ENCODE measurements at places on chromosomes 6 and 20.

- no peak for DNase-seq
Observed at GRCh38 chr6:136754820-136755219, 37.5 kb downstream of the MAP3K5 start.

GRCh38 chr20:48638546-48638945, 189.3 kb downstream of the PREX1 start:
- no peak for DNase-seq

DNA sequence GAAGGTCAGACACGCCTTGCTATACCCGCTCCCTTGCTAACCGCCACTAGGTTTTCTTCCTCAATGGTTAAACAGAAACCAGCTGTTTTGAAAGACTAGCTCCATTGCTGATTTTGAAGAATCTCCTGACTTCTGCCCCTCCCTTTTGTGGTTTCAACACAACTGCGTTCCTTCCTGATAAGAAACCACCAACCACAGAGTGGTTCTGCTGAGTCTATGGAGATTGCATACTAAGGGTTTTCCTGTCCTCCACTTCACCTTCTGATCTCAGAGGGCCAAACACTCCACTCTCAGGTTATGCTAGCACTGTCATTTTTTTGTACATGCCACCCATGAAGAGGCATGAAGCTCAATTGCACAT, 207.9 kb downstream of the MYLK4 start:
- peak; percentile 69 for DNase-seq

DNA sequence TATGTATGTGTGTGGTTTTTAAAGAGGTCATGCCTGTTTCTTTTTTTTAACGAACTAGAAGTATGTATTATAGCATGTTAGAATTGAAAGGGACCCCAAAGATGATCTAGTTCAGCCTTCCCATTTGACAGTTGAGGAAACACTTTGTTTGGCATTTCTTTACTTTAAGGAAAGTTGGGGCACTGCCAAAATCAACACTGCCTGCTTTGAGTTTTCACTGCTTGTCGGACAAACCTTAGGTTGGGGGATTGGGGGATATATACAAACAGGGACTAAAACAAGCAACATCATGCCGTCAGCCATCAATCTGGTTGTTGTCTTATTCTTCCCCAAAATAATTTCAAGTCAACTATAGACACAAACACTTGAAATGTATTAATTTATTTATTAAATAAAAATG, 14.1 kb upstream of the CALHM6 start:
- DNase-seq, result no peak

- DNase-seq, result peak; percentile 44
Observed at GRCh38 chr6:44304282-44305199, 8.6 kb downstream of the AARS2 start.

- no peak for DNase-seq
Observed at GRCh38 chr20:38894091-38894847, 31.9 kb upstream of the FAM83D start.

- no peak for DNase-seq
Observed at GRCh38 chr20:63422653-63423052, 49.8 kb downstream of the KCNQ2 start.

GRCh38 chr6:149094156-149094555, 223.4 kb upstream of the TAB2 start:
- no peak for DNase-seq

DNA sequence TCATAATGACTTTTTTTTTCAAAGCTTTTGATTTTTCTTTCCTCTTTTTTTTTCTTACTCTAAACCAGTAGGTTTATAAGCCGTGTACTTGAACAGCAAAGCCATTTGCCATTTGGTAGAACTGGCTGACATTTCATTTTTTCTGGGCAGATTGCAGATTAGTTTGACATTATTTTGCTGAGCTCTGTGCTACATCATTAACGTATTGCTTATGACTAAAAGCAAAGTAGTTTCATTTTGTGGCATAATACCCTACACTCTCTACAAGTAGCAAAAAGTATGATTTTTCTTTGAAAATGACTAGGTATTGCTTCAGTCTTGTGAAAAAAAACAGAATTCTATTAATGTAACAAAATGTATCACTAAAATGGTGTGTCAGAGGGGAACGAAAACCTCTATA, 141.3 kb downstream of the GRIK2 start:
- DNase-seq, result no peak

GRCh38 chr6:125818225-125818657, 27.5 kb downstream of the NCOA7 start:
- DNase-seq, result no peak

GRCh38 chr6:100469101-100469859, 4.6 kb upstream of the SIM1 start:
- DNase-seq, result no peak

- DNase-seq, result no peak
Observed at GRCh38 chr6:53301801-53302537, 46.8 kb downstream of the ELOVL5 start.

DNA sequence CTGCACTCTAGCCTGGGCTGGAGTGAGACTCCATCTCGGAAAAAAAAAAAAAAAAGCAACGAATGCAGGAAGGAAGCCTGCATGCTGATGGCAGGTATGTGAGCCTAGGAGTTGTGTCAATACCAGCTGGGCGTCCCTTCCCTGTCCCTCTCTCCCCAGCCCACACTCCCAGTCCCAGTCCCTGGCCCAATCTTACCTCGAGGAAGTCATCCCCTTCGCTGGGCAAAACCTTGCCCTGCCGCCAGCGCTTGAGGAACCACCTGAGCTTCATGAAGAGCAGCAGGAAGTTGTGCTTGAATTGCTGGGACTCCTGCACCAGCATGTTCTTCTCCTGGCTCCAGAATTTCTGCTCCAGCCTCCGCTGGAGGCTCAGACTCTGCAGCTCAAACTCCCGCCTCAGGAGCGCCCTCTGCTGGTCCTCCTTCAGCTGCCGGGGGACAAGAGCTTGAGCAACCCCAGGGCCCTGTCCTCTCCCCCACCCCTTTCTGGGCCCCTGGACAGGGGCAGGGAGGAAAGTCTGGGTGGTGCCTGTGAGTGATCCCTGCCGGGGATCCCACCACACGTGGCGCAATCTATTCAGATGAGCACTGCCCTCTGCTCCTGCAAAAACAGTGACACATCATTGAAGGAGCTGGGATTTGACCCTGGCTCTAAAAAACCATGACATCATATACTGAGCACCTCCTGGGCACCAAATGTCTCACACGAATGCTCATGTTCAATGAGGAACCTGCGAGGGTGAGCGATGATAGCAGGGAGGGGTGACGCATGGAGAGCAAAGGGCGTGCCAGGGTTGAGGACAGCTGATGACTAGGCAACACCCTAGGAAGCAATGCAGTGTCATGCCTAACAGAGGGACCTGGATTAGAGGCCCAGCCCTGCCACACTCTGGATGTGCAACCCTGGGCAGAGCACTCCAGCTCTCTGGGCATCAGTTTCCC, 35.0 kb upstream of the DSN1 start:
- DNase-seq, result peak; percentile 66

DNA sequence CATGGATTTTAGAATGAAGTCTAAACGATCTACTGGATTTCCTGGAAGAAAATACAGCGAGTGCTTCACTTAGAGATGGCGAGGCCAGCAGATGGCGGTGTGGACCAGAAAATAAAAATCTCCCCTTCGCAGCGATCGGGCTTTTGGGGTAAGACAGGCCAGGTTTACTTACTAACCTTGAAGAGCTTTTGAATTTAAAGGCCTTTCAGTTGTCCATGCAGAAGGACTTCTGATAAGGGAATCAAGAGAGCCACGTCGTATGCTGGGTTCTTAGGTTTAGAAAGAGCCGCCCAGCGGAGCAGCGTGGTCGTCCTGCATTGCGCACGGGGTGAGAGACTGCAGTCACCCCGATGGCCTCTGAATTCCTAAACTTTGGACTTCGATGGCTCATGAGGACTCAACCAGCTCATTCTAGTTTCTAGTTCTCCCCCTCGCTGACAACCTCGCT, 125.2 kb upstream of the RALGAPA2 start:
- DNase-seq, result peak; percentile 20

DNA sequence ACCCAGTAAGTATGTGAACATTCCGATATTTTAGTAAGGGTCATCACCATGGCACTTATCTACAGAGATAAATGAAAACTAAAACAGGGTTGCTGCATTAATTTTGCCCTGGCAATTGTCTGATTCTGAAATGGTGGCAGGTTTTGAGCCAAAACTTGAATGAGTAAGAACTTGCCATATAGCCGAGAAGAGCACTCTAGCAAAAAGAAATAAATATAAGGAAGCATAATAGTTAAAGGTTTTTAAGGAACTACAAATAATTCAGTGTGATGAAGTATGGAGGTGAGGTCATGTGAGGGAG, 68.5 kb upstream of the BTN3A2 start:
- DNase-seq, result no peak

- DNase-seq, result no peak
Observed at GRCh38 chr20:50745634-50746137, 14.3 kb downstream of the PARD6B start.

DNA sequence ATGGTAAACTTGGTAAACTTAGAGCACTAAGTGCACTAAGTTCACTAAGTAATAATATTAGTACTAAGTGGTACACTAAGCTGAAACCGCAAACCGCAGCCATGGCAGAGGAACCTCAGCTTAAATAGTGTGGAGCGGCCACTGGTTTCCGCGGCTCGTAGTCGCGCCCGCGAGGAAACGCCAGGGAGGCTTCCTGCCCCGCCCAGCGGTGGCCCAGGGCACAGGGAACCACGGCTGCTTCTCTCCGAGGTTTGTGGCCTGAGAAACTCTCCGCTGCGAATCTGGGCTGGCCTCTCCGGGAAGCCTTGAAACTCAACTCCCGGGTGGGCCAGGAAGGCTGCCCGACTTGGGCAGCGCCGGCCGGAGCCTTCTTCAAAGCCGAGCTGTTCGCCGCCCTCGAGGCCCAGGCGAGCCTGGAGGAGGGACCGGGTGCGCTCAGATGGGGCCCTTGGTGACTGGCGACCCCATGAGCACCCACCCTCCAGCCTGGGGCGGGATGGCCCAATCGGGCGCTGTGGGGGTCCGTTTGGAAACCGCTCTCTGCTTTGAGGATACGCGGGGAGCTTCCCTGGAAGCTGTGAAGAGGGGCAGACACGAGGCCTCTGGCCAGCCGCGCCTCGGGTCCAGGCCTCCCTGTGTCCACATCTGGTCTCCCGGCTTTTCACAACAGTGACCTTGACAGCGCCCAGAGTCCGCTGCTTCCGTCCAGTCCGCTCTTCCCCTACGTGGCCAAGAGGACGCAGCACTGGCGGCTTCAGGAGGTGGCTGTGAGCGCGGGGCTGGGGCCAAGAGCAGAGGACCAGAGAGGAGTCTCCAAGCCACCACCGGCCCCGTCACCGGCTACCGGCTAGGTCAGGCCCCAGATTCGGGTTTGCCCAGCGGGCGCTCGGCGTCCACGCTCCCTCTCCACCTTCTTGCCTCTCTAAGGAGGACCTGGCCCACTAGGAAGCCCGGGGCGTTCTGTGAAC, 25.4 kb upstream of the HLA-E start:
- peak; percentile 80 for DNase-seq

DNA sequence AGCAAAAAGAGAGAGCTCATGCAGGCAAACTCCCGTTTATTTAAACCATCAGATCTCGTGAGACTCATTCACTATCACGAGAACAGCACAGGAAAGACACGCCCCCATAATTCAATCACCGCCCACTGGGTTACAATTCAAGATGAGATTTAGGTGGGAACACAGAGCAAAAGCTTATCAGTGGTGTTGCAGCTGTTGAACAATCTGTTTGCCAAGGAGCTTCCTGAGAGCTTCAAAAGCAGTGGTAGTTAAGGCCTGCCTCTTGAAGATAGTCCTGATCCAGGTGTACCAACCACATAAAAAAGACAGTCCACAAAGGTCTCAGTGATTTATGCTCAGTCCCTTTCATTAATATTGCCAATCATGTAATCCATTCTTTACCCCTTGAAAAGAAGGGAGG, 269.4 kb upstream of the IRAK1BP1 start:
- DNase-seq, result no peak

- no peak for DNase-seq
Observed at GRCh38 chr6:7721649-7722048, 4.2 kb upstream of the BMP6 start.

DNA sequence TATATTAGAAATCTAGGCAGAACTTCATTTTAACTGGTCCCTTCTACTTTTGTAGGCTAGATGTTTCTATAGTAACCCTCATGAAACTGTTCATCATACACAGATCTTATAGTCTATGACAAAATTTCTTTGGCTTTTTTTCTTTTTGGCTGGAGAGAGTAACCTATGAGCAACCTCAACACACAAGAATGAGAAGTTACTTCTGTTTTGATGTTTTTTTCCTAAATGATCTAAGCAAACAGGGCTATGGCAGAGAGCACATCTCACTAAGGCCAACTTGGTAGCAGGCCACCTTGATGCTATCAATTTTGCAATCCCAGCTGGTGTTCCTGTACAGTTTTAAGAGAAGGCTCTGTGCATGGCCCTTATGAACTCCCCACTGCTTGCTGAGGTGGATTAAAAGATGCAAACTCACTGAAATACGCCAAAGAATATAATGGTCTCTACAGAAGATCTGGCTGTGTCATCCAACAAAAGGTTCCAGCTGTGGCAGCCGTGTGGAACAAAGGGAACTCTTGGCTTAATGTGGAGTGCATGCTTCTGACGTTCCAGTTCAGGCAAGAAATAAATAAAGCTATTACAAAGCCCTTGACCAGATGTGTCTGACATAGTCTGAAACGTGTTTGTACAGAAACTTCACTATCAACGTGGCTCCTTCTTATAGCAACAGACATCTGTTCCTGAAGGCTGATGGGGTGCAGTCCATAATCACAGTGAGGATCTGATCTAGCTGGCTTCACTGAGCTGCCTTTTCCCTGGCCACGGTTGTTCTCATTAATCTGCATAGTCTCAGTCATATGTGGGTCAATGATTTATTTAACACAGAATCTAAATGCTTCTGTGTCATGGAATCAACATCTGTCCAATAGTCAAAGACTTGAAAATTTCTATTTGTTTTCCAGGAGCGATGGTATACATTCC, 481.1 kb downstream of the BMP2 start:
- DNase-seq, result no peak

GRCh38 chr6:6221787-6222535, 98.5 kb downstream of the F13A1 start:
- DNase-seq, result no peak

DNA sequence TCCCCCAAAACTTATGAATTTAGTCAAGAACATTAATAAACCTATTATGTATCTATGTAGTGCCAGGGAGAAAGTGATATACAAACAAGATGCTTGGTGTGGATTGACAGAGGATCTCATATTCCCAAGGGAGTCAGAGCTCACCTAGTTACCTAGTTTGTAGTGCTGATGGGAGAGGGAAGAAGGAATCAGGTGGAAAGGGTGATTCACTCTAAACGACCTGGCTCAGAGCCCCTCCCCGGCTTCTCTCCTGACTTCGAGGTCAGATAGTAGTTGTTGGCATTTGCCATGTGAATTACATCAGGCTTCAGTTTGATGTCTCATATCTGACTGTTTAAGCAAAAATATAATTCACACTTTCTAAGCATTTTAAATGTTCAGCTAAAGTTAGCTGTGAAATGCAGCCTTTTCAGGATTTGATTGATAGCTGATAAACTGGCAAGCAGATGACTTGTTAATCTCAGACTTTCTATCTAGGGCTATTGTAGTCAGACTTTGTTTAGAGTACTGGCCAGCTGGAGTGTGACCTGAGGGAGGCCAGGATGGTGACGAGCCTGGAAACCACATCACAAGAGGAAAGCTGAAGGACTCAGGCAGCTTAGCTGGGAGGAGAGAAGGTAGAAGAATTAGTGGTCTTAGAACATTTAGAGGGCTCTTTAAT, 123.7 kb downstream of the AKAP7 start:
- DNase-seq, result no peak

- no peak for DNase-seq
Observed at GRCh38 chr6:15453622-15454021, 207.8 kb downstream of the JARID2 start.

All from CD4-positive, alpha-beta T cell treated with Interleukin-17A for 1 hour (primary cell).